Head of caudate nucleus (tissue), 42 donors: ENCODE measurements at places on chromosomes 6 and 20.

DNA sequence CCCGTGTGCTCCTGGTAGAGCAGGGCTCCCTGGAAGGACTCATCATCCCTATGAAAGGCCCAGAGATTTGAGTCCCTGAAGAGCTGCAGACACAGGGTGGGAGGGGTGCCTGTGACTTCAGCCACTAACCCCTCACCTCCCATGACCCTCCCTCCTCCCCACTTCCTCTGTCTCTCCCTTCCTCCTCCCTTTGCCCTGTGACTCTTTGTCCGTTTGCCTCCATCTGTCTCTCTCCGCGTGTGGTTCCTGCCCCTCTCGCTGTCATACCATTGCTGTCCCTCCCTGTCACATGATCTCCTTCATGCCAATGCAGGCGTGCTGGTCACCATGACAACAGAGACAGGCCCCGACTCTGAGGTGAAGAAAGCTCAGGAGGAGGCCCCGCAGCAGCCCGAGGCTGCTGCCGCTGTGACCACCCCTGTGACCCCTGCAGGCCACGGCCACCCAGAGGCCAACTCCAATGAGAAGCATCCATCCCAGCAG, 19.0 kb downstream of the EPB41L1 start:
- no peak for DNase-seq

GRCh38 chr6:72321788-72322187, 300.1 kb upstream of the KCNQ5 start:
- no peak for DNase-seq

DNA sequence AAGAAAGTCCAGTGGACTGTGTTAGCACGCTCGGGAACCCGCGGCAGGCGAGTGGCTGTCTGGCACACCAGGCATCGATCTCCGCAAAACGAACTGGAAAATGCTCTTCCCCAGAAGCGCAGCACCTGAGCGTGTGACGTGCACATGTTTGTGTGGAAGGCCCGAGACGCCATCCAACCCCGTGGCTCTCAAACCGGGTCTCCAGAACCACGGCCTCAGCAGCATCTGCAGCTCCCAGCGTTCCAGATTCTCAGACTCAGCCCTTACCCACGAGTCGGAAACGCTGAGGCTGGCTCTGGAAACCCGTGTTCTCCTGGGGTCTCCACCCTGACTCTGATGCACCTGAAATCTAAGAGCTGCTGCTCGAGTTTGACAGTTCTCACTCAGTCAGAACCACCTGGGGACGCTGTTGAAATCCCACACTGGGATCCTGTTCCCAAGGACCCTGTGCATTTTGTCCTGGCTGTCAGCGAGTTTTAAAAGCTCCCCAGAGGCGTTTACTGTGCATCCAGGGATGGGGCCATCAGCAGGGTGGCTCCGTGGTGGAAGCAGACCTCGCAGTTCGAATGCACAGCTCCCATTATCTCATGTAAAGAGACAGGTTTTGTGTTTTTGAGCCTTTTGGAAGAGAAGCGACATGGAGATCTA, 69.0 kb downstream of the DLL1 start:
- DNase-seq: no peak

- DNase-seq: no peak
Measured at GRCh38 chr6:149129371-149130077, 188.0 kb upstream of the TAB2 start.

GRCh38 chr6:169530752-169531123, 171.1 kb downstream of the WDR27 start:
- DNase-seq: no peak

DNA sequence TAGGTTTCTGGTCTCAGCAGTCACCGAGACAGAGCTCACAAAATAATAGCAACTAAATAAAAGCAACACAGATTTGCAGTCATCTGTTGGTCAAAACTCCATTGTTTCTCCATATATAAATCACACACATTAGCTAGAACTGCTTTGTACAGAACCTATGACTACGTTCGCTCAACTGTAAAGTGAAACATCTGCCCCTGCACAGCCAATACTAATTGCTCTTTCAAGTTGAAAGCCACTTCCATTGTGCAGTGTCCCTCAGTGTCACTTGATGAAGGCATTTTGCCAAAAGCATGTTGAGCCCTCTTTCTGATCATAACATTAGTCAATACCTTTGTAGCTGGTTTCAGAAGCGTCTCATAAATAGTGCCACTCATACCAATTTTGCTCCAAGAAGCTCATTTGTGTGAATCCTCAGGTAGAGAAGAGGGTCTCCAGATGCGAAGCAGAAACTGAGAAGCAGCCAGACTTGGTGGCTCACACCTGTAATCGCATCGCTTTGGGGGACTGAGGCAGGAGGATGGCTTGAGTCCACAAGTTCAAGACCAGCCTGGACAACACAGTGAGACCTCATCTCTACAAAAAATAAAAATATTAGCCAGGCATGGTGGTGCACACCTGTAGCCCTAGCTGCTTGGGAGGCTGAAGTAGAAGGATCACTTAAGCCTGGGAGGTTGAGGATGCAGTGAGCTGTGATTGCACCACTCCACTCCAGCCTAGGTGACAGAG, 68.9 kb downstream of the PERP start:
- DNase-seq: no peak
